ENCODE measurements at places on chromosomes 1 and 21.

DNA sequence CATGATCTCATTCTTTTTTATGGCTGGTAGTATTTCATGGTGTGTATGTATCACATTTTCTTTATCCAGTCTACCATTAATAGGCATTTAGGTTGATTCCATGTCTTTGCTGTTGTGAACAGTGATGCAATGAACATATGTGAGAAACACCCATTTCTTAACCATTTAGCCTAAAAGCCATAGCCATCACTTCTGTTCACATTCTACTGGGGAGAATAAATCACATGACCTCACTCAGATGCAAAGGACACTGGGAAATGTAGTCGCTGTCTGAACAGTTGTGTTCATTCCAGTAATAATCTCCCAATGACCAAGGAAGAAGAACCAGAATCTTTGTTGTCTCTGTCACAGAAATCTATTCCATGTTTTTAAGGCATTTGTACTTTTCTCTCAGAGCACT, 15.1 kb upstream of the PLA2G2E start:
- DNase-seq = no peak

DNA sequence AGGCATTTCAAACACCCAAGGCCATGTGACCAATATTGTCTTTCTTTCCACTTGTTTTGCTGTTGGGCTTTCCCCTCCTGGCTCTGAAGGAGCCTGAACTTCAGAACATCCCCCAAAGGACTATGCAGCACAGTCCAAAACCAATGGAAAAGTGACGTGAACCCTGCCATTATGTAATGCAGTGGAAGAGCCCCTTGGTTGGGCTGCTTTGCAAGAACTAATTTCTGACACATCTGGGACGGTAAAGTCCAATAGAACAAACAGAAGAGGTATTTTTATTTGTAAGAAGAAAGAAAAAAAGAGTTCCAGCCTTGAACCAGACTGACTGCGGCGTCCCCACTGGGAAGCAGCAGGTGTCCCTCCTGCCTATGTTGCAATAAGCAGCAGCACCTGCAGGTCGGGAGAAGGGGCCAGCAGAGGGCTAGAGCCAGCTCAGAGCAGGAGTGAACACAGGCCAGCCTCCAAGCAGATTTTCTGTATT, 116.7 kb downstream of the CDC7 start:
- no peak for DNase-seq

- DNase-seq = no peak
Observed at GRCh38 chr21:35521852-35522505, 472.9 kb upstream of the RUNX1 start.

DNA sequence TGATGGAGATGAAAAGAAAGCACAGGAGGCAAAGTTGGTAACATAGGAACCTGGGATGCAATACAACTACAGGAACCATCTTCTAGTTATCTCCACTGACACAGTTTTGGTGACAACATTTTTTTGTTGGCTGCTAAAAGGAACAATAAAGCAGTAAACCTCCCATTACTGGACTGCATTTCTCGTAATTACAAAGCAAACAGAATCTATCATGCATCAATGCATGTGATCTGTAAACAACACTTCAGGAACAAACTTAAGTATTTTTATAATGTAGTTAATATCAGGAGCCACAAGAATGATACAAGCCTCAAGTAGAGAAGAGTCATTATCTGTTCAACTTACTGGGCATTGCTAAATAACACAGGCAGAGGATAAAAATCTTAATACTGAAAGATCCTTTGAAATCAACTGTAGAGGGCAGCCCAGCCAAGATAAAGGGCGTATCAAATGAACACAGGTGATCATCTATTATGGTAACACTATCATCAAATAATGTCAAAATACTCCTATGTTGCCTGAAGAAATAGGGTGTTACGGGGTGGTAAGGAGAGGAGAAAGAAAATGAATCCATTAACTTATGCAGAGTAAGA, 193.3 kb downstream of the EIF4G3 start:
- no peak for DNase-seq

- DNase-seq = no peak
Observed at GRCh38 chr1:204493145-204493983, 1.2 kb downstream of the PIK3C2B start.

DNA sequence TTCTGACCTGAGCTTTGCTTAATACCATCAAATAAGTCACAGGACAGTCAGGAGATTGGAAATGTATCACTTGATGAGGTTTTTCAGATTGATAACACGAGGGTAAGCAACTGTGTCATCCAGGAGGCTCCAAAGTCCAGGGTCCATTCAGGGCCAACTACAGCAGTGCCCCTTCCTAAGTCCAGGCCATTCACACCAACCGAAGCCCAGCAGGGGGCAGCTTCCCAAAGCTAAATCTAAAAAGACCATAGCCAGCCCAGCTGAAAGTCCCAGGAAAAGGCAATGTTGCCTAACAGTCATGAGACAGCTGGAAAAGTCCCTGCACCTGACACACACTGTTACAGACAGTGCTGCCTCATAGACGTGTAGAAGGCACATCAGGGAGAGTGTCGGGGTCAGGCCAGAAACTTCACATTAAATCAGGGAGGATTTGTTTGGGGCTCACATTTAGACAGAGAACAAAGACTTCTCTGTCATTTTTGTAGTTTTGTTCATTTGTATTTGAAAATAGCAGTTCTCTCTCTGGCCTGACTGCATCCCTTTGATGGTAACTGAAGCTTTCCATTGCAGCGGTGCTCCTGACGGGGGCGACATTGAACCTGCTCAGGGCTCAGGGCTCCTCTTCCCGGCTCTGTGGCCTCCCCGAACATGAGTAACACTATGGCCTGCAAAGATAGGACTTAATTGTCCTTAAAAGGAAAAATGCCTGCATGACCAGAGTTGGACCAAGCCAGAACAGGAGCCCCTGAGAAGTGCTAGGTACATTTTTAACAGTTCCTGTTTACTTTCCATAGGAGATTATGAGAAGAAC, 200.4 kb downstream of the NRIP1 start:
- no peak for DNase-seq

DNA sequence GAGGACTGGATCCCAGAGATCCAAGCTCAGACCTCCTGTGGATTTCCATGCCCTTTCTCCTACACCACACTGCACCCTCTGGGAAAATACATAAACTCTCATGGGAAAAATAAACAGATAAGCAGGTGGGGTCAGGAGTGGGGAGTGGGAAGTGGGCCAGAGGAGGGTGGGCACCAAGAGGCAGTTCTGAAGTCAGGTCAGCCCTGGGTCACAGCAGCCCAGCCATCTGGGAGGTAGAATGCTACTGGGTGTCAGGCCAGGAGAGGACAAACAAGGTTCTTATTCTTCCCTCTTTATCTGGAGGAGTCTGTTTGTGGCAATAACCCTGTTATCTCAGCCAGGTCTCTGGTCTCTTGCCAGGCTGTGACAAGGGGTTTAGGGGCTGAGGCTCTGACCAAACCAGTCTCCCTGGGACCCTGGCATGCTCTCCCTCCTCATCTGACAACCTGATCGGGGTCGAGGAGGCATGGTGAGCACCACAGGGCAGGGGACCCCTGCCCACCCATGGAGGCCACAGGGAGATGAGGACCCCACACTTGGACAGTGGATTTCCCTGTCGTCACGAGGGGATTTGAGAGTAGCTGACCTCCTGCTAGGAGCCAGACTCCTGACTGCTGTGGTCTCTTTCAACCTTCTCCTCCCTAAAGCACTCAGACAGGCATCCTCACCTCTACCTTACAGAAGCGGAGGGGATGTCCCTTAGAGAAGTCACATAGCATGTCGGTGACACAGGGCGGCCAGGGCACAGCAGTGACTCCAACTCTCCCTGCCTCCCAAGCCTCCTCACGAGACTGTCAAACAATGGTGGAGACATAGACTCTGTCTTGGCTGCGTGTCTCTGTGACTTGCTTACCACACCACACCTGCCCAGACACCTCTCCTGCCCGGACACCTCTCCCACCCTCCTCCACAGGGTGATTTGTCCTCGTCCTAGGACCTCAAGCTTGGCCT, 51.3 kb upstream of the IFFO2 start:
- DNase-seq = no peak
